Activated CD4-positive, alpha-beta T cell treated with anti-CD3 and anti-CD28 coated beads for 36 hours (primary cell): ENCODE measurements at places on chromosomes 11 and 22. TPM values are rescaled to one million over a fixed set of nuclear protein-coding genes. Genes with fewer than 3 reads are reported as not detected.
A peak's percentile ranks its signal among the peaks of the same experiment; 100 is the strongest.

The ACR gene
- not detected for total RNA-seq

The TST gene
- 2.1 TPM for total RNA-seq

DNA sequence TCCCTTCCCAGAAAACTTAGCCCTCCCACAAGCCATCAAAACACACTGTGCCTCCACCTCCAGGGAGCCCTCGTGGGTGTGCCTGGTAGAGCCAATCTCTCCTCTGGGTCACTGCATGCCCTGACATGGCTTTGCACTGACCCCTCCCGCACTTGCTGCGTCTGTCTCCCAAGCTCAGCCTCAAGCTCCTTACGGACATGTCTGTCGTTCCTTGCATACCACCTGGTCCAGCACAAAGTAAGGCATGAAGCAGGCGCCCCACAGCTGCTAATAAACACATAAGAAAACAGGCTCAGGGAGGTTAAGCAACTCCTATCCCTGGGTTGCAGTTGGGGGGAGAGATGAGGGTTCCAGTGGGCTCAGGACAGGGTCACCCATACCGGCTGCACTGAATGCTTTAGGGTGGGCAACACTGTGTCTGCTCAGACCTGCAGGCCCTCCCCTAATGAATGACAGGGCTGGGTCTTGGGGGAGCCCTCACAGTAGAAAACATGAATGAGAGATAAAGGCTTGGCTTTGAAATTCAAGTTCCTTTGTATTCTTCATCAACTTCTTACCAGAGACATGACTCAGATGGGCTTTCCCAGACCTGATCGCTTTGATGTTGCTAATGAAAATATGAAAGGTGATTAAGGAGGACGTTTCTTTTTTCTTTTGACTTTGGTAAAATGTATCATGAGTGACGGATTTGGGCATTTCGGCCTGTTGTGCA is 38.0 kb downstream of the PHF21B start:
- no peak for DNase-seq

- DNase-seq = peak; percentile 58
These were observed 2.3 kb downstream of the ATM start for GRCh38 chr11:108224911-108225786.

The RHOD gene
- 0.47 TPM for total RNA-seq
